ENCODE measurements at places on chromosomes 4 and X.

DNA sequence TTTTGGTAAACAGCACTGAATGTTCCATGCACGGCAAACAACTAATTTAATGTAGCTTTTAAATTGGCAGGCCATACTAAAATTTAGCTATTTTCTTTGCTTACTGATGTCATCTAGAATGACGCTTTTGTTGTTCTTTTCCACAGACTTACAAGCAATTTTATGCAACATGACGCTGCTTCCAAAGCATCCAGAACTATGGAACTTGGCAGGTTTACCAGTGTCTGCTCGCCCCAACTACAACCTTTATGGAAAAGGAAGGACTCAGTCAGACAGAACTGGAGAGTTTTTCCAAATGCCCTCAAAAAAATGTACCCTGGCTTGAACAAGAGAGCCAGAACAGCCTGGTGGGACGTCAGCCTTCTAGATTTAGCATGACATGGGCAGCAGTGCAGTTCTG lies 58.7 kb downstream of the ANOS1 start:
- DNase-seq, result no peak

DNA sequence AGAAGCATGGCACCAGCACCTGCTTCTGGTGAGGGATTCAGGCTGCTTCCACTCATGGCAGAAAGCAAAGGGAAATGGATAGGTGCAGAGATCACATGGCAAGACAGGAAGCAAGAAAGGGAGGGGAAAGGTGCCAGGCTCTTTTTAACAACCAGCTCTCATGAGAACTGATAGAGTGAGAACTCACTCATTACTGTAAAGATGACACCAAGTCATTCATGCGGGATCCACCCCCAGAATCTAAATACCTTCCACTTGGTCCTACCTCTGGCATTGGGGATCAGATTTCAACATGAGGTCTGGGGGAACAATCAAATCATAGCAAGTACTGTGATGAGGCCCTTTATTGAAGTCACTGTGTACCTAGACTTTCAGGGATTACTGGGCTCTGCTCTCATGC lies 72.0 kb upstream of the PRDM5 start:
- no peak for DNase-seq

DNA sequence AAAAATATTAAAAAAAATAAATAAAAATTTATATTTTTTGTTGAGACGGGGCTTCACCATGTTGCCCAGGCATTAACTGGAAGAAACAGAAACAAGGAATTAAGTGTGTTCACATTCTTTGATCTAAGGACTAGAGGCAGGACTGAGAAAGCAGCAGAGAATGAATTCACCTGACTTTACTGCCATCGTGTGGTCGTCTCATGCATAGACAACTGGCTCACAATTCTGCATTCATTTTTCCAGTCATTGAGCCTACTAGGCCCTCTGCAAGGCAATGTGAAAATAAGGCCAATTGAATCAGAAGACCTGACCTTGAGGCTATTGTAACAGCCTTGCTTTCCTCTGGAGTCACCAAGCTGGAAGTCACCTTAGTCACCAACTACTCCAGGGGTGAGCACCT lies 37.4 kb downstream of the LHFPL1 start:
- DNase-seq, result peak; percentile 20

- no peak for DNase-seq
Observed at GRCh38 chr4:44661940-44662622, 10.7 kb upstream of the YIPF7 start.

GRCh38 chr4:38154681-38155588 lies 194.7 kb downstream of the PTTG2 start:
- DNase-seq, result no peak

DNA sequence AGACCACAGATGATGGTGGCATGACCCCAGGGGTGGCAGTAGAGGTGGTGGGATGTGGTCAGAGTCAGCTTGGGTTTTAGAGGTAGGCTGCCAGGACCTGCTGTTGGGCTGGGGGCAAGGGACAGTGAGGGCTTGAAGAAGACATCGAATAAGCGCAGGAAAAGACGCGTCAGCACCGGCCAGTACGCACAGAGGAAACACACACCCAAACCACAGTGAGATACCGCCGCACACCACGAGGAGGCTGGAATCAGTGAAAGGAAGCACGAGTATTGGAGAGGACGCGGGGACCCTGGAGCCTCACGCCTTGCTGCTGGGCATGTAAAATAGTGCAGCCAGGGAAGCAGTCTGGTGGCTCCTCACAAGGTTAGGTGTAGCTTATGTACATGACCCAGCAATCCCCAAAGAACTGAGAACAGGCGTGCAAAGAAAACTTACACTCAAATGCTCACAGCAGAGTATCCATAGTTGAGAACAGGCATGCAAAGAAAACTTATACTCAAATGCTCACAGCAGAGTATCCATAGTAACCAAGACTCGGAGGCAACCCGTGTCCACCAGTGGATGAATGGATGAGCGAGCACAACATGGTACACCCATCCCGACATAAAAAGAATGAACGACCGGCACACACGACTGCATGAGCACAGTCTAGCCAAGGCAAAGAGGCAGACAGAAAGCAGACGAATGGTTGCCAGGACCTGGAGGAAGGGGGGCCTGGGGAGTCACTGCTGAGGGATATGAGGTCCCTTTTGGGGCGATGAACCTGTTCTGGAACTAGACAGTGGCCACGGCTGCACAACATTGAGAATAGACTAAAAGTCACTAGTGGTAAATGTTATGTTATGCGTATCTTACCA lies 13.3 kb downstream of the PDZD4 start:
- no peak for DNase-seq

- no peak for DNase-seq
Observed at GRCh38 chr4:16290681-16291420, 64.6 kb upstream of the TAPT1 start.

Data from HFF-Myc (cell line).